ENCODE measurements at places on chromosomes 12 and 14.

- DNase-seq = no peak
These were observed 64.6 kb downstream of the C14orf132 start for GRCh38 chr14:96103560-96104460.

DNA sequence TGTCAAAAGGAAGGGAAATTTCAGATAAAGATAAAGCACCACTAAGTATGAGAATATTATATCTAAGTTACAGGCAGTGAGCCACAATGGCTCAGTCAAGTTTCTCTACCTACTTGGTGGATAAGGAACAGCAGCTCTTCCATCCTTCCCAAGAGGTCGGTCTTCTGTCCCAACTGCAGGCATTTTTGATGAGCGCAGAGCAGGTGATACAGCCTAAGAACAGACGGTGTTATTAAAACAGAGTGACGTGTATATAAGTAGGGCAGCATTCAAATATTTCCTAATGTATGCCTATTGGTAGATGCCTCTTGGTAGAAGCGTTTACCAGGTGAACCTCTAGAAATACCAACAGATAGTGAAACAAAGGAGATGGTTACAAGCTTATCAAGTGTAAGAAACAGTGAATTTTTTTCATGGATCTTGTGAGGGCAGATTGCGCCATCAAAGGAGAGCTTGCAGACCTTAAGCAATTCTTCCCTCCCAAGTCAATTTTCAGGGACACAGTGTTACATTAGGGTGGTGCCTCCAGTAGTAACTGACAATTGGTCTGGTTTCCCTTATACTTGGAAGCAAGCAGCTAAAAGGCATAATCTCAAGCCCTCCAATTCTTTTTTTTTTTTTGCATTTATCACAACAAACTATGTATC is 274.5 kb downstream of the MED13L start:
- no peak for DNase-seq

DNA sequence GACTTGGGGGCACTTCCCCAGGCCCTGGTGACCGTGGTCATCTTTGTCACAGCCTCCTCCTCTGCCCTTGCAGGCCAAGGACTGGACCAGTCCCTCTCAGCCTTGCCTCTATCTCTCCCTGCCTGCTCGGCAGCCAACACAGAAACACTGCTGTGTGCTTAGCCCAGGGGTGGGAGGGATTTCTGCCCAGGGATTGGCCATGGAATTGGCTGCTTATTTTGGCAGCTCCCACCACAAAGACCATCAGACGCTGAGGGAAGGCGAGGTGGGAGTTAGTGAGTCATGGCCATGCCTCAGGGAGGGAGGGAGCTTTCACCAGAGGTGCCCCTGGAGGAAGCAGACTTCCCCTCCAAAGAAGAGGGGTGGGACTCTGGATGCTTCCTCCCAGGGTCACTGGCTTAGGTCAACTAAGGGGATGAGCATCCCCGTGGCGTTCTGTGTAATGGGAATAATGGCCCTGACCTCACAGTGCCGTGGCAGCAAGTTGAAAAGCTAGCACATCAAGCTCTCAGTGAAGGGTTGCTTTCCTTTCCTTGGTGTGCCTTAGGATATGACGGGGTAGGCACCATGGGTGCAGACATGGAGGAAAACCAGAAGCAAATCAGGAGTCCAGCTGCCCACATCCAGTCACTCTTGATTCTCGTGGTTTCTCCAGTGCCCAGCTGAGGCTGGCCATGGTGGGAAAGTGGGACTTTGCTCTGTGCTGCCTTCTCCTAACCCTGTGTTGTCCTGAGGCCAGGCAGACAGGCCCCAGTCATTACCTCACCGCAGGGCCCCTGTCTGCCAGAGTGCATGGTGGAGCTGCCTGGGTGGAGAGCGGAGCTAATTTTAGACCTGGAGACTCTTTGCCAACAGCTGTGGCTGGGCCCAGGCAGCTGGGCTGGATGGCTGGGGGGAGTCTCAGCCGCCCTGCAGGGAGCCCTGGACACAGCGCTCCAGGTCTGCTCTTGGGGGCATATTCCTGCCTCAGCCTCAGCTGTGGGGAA is 21.4 kb downstream of the B4GALNT3 start:
- DNase-seq = no peak

- peak; percentile 75 for DNase-seq
These were observed 2.6 kb upstream of the PRKD1 start for GRCh38 chr14:29930283-29930682.

- DNase-seq = peak; percentile 36
These were observed 905.4 kb downstream of the SLC16A7 start for GRCh38 chr12:60501124-60501729.

DNA sequence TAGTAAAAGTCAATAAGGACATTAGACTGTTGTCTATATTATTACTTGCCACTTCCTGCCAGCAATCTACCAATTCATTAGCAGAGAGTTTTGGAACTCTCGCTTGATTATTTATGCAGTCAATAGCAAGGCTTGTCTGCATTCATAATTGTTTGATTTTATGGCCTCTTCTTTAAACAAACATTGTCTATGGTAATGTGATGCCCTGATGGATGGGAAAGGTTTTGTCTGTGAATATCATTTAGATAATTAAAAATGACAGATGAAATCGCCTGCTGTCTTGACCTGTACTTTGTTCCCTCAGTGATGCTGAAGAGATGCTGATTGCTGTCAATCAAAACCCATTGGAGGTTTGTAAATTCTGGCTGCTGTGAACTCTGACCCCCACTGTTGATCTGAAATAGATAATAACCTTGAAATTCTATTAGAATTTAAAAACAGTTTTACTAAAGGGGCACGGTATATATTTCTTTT is 455.3 kb downstream of the NPAS3 start:
- no peak for DNase-seq

GRCh38 chr12:12538535-12538934 is 24.1 kb downstream of the DUSP16 start:
- no peak for DNase-seq

- DNase-seq = no peak
These were observed 36.9 kb upstream of the SMUG1 start for GRCh38 chr12:54225666-54226065.

GRCh38 chr12:71719647-71720370 is 33.9 kb downstream of the TMEM19 start:
- no peak for DNase-seq

- no peak for DNase-seq
These were observed 342.5 kb downstream of the RMST start for GRCh38 chr12:97805146-97805545.

- peak; percentile 95 for DNase-seq
These were observed 64.9 kb downstream of the TMX1 start for GRCh38 chr14:51304941-51305340.

DNA sequence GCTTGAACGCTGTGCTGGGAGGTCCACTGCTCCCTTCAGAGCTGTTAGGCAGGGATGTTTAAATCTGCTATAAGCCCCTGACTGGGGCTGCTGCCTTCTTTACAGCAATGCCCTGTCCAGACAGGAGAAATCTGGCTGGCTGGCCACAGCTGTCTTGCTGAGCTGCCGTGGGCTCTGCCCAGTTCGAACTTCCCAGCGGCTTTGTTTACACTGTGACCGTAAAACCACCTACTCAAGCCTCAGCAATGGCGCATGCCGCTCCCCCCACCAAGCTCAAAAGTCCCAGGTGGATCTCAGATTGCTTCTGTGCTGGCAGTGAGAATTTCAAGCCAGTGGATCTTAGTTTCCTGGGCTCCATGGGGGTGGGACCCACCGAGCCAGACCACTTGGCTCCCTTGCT is 35.8 kb downstream of the CKAP4 start:
- DNase-seq = no peak
